KG1 (cell line): ENCODE measurements at places on chromosomes 3 and 15.

DNA sequence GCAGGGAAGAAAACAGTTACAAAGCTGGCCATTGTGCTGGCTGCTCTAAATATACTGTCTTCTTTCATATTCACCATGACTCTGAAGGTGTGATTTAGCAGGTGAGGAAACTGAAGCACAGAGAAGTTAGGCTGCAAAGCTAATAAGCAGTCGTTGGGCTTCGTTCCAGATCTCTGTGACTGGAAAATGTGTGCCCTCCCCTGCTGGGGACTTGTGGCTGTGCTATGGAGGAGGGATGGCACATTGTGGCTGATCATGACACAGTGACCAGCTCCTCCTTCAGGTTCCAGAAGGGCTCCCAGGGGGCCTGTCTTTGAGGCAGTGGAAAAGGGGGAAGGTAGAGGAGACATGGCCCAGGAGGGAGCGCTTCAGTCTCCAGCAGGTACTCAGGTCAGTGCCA lies 19.2 kb downstream of the PXK start:
- no peak for DNase-seq

GRCh38 chr3:128482666-128483656 lies 10.0 kb downstream of the GATA2 start:
- DNase-seq = peak; percentile 74

DNA sequence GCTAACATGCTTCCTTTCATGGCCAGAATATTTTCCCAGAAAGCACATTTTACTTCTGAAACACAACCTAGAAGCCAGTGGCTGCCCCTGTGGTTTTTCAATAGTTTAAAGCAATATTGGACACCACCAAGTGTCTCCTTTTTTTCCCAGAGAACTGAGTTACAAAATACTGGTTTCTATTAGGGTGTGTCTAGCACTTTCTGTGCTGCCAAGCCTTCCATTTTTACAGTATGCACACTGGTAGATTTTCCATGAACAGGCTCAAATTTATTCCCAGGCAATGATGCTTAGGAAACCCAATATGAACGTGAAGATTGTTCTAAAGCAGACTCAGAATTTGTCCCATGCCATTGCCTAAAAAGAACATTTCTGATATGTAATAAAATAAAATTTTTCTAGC lies 7.2 kb downstream of the TNFAIP8L3 start:
- no peak for DNase-seq

GRCh38 chr15:41961595-41962202 lies 10.7 kb downstream of the EHD4 start:
- no peak for DNase-seq

DNA sequence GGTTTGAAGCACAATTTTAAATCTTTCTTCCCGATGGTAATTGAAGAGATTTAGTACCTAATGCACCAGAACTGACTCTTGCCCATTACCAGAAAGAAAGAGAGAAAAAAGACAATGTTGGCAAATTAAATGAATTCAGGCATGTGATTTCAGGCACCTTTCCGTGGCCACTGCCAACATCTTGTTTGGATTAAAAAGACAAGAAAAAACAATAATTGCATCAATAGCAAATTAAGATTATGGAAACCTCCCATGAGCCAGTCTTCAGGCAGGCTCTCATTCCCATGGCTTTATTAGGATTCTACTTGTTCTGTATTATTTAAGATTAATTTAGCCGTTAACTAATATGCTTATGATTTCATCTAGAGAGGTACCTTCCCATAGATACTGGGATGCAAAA lies 193.0 kb downstream of the GREM1 start:
- no peak for DNase-seq

GRCh38 chr3:155391104-155391503 lies 97.6 kb upstream of the STRIT1 start:
- no peak for DNase-seq

DNA sequence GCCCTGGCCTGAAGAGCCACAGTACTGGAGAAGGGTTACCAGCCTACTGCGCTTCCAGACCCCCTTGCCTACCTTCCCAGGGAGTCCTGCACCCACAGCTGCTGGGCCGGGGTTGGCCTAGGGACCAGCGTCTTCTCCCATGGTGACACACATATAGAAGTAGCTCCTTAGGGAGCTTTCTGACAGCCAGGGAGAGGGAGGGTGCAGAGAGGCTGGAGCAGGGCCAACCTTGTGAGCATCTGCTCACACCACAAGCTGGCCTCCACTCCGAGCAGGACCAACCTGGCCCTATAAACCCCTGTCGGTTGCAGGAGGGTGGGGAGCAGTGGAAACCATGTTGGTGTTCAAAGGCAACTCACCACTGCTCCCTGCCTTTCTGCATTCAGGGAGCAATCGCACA lies 35.2 kb downstream of the SRPRB start:
- DNase-seq = no peak

DNA sequence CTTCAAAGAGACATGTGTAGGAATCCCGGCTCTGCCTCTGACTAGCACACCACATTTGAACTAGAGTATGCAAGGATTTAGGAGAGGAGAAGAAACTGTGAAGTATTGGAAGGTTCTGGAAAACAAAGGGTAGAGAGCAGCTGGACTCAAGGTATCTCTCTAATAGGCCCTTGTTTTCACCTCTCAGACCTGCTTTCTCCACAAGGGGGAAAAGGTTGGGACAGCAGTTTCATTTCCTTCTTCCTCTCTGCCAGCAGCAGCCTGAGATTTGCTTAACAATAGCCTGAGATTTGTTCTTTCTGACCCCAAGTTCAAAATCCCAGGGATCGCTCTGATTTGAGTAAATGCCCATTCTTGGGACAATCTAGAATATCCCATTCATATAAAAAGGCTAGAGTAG lies 430.6 kb upstream of the MCTP2 start:
- no peak for DNase-seq

- no peak for DNase-seq
Measured at GRCh38 chr15:74889390-74889882, 406 bp upstream of the MPI start.

DNA sequence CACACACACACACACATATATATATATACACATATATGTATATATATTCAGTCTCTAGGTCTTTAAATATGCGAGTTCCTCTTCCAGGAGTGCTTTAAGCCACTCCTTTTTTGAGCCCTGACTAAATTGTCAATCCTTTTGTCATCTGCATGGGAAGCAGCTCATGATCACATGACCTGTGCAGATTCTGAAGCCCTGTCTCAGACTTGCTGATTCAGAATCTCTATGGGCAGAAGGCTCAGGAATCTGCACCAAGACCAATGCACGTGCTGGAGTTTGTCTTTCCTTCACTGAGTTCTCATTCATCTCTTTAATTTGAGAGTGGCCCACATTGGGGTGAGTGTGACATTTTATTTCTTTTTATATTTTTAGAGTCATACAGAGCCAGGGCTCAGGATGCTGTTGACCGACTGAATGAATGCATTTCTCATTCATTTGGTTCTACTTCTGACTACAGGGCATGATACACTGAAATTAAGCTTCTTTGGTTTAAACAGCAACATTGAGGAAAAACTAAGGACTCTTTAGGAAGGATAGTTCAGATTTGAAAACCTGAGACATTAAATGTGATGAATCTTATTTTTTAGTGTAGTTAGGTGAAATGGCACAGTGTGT lies 307.5 kb downstream of the EDEM1 start:
- DNase-seq = no peak

DNA sequence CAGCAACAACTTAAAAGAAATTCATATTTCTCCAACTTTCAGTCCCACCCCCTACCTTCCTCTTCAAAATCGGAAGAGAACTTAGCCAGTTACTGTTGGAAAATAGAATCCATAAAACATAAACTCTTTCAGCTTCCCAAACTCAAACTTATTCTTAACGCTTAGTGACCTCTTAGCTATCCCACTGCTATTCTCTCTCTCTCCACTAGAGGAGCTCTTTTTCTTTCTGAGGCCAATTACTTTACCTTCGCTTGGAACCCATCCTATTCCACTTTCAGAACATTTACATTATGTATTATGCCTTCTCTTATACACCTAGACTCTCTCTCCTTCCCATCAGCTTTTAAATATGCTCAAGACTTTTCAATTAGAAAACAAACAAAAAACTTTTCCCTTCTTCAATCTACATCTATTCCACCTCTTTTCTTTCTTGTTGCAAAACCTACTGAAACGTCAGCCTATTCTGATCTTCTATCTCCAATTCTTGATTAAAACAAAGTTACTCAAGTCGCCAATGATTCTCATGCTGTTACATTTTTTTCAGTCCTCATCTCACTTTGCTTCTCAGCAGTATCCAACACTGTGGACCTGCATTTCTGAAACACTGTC lies 13.4 kb upstream of the GHSR start:
- DNase-seq = no peak

DNA sequence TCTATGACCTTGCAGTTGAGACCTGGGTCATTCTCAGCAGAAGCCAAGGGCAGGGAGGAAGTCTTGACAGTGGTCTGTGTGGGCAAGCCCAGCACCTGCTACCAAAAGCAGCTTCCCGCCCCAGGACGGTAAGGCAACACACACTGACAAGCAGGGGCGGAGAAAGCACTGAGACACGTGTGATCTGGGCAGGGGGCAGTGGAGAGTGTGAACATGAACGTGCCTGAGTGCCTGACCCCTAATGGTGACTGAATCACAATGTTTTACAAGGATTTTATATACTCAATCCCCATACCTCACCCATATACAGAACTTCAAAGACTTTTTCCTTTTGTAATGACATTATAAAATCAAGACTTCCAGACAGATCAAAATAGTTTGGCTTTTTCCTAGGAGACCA lies 35.2 kb downstream of the ANP32A start:
- no peak for DNase-seq

GRCh38 chr15:82922737-82923136 lies 29.8 kb downstream of the HOMER2 start:
- DNase-seq = no peak

DNA sequence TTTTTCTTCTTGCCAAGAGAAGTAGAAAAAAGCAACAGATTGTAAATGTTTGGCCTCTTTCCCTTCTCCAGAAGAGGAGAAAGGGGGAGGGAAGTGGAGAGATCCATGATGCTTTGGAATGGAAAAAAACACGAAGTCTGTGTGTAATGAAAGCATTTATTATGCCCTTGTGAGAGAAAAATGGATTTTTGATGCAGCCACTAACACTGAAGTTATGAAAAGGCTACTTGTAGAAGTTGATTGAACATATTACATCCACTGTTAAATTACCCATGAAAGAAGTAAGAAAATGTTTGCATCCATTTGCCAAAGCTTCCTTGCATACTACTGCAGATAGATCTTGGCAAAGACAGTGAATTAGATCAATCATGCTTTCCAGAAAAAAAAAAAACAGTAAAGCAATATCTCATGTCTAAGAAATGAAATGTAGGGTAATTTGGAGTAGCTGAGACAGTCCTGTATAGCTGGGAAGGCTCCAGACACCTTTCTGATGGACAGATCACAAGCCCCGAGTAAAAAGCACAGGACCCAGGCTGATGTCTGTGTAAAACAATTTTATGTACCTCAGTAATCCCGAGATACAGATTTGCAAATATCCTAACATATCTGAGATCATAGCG lies 295.5 kb downstream of the PLOD2 start:
- DNase-seq = no peak

- no peak for DNase-seq
Measured at GRCh38 chr3:175456466-175456865, 597.3 kb downstream of the NAALADL2 start.

- DNase-seq = no peak
Measured at GRCh38 chr15:94674296-94674695, 442.9 kb downstream of the MCTP2 start.

DNA sequence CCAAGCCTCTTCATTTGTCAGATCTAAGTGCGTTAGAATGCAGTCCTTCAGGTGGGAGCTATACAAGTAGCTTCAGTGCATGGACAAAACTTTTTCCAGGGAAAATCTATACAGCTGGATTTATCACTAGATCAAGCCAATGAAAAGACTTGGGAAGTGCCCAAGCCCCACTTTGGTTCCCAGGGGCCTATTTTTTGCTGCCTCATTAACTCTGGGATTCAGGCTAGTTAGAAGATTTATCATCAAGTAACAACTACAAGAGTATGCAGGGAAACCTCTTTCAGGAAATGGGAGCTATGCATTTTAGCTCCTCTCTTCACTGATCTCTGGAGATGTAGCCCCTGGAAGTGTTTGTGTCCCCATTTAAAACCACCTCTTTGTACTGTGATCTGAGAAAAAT lies 908.8 kb downstream of the SQOR start:
- no peak for DNase-seq

DNA sequence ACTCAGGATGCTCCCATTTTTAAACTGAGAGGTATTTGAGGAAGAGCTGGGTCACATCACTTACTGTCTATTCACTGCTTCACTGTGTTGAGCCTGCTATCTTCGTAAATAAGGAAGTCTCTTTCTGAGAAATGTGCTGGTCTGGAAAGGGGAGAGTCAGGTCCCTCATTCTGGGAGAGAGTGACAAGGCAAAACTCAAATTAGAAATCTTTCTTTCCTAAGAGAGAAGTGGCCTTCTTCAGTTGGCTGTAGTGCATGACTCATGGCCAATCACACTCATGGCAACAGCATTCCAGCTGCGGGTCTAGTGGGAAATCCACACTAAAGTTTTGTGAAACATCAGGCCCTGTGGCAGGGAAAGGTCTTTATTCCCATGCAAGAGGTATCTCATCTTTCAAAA lies 11.5 kb upstream of the TIMP4 start:
- no peak for DNase-seq

DNA sequence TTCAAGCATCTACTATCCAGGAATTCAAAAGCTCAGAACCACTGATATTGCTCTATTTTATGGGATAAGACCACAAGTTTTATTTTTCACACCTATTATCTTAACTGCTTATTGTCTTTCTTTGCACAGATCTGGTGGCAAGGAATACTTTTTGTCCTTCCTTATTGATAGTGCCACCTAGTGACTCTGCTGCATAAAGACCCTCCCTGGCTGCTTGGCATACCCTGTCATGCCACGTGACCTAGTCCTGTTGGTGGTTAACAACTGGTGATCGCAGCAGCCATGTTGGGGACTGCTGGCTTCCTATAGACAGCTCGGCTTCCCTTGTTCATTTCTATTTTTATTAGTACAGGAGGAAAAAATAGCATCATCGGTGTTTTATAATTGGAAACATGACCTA lies 236.3 kb downstream of the MEX3B start:
- DNase-seq = peak; percentile 33

DNA sequence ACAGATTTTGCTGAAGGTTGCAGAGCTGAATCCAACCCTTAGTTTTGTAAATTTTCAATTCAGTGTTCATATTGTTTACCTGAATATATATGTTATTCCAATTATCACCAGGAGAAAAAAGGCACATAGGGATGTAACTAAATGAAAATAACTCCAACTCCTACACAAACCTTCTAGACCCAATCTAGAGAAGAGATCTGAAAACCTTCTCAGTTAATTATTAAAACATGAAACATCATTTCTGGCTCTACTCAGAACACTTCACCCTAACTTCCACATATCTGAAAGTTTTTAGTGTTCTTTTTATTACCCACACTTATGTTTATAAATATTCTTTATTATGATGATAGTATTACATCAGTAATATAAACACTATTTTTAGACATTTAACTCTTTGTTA lies 76.6 kb downstream of the LRRFIP2 start:
- DNase-seq = no peak

GRCh38 chr3:129377615-129378014 lies 50.8 kb downstream of the EFCAB12 start:
- DNase-seq = no peak
